Naive thymus-derived CD4-positive, alpha-beta T cell (primary cell): ENCODE measurements at places on chromosomes 2 and 18. TPM values are rescaled to one million over a fixed set of nuclear protein-coding genes. Genes with fewer than 3 reads are reported as not detected.

The C2orf72 gene
- 0.33 and 0.60 TPM in 2 replicates for total RNA-seq

The POTEF gene
- total RNA-seq: not detected in 2 replicates

The G6PC2 gene
- not detected in 2 replicates for total RNA-seq

The AQP4 gene
- total RNA-seq: not detected

The MC2R gene
- total RNA-seq: not detected

The UGT1A4 gene
- total RNA-seq: not detected

The HTR2B gene
- not detected for total RNA-seq

The CRYBA2 gene
- total RNA-seq: not detected

The ERFE gene
- 0.29 TPM for total RNA-seq

The MRPL30 gene
- 16.7 TPM for total RNA-seq

The LONRF2 gene
- 0.23 and 0.24 TPM in 2 replicates for total RNA-seq

The ANKRD53 gene
- 1.5 TPM for total RNA-seq

The CCDC74A gene
- 2.4 and 3.1 TPM in 2 replicates for total RNA-seq

The ATOH8 gene
- total RNA-seq: not detected

The FARP2 gene
- 20.0 and 22.1 TPM in 2 replicates for total RNA-seq

The TANC1 gene
- 0.19 TPM for total RNA-seq

The SLC8A1 gene
- 22.8 TPM for total RNA-seq

The CPLX4 gene
- not detected for total RNA-seq

The RTKN gene
- total RNA-seq: 1.5 TPM

The LIMS4 gene
- 1.4 TPM for total RNA-seq

The HRH4 gene
- total RNA-seq: 0.19 TPM

The LRP2 gene
- not detected for total RNA-seq

The PDE11A gene
- not detected for total RNA-seq

The TRIM43 gene
- not detected for total RNA-seq

The CSRNP3 gene
- not detected for total RNA-seq

The ALKAL2 gene
- not detected for total RNA-seq

The CCDC141 gene
- total RNA-seq: 39.2 TPM

The SERPINB13 gene
- total RNA-seq: not detected

The CABLES1 gene
- total RNA-seq: 0.11 TPM

The PRKAG3 gene
- not detected in 2 replicates for total RNA-seq

The ACADL gene
- not detected for total RNA-seq

The IGFBP5 gene
- total RNA-seq: not detected in 2 replicates

The RAB6C gene
- not detected for total RNA-seq

The CIB4 gene
- not detected for total RNA-seq

The ITGB6 gene
- not detected for total RNA-seq

The ING5 gene
- 33.3 and 37.5 TPM in 2 replicates for total RNA-seq

The DCDC2C gene
- total RNA-seq: not detected

The KCNE4 gene
- not detected for total RNA-seq

The POTEJ gene
- not detected for total RNA-seq

The NT5C1B gene
- not detected for total RNA-seq

The TWSG1 gene
- total RNA-seq: 7.5 TPM
